ENCODE measurements at places on chromosomes 12 and 14.
A peak's percentile ranks its signal among the peaks of the same experiment; 100 is the strongest.

GRCh38 chr12:131092901-131093603 is 139.3 kb downstream of the ADGRD1 start:
- no peak for DNase-seq

- no peak for DNase-seq
These were observed 380 bp downstream of the ANKRD13A start for GRCh38 chr12:109999649-109999971.

DNA sequence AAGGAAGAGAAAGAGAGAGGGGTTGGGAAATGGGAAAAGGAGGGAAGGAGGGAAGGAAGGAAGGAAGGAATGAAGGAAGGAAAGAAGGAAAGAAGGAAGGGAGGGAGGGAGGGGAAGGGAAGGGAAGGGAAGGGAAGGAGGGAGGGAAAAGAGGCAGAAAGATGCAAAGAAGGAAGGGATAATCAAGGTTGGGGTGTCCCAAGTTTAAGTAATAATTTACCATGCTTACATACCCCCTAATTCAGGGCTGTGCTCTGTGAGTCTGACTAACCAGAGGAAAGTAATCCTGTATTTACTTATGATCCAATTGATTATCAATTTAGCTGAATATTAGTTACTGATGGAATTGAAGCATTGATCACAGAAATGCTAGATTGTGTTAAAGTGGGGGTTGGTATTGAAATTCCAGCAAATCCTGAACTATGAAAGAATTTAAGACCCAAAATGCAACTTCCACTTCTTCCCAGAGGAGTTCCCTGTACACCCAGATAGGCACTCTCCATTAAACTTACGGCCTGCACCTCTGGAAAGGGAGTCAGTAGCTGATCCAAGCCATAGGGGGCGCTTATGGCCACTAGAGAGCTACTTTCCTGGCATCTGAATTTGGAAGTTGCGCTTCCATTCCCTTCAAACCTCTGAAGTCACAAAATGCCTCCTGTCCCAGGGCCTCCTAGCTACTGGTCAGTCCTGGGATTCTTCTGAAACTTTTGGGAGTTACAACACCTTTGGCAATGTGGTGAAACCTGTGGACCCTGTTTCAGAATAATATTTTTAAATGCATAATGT is 162.7 kb upstream of the PWP1 start:
- peak; percentile 20 for DNase-seq

DNA sequence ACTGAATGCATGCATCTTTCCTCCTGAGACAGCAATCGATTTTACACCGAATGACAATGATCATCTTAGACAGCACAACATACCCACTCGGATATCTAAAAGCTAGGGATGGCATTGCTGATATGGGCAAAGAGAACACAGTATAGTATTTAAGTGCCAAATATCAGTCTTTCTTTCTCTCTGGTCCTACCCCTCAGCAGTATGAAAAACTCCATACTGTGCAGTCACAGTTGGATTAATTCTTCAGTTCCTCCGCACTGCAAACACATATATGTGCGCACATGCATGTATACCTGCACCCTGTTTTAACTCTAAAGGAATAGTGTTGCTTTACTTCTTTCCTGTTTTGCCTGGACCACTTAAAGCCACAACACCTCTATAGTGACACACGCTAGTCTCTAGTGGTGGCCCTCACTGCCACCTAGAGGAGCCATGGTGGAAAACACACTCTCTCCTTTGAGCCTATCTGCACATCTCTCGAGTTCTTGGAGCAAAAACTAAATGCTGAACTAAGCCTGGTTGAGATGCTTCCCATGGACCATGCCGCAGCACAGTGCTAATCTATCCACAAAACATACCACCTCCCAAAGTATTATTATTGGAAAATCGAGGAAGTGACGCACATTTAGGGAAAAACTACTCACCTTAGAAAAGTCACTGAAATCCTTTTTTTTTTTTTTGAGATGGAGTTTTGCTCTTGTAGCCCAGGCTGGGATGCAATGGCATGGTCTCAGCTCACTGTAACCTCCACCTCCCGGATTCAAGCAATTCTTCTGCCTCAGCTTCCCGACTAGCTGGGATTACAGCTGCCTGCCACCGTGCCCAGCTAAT is 11.9 kb downstream of the TMEM52B start:
- peak; percentile 40 for DNase-seq

DNA sequence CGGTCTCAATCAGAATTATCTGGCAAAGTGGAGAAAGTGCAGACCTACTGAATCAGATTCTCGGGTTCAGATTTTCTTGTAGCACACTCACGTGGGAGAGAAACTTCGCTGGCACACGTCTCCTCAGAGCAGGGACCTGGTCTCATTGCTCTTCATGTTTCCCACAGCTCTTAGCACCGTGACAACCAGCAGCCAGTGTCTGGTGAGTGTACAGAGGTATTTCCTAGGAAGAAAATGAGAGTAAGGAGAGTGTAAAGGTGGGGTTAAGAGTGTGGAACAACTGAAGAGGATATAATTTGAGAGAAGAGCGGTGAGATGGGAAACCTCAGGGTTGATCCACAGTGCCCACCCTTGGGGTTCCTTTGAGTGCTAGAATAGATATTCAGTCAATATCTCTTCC is 89.2 kb downstream of the ARF6 start:
- no peak for DNase-seq

DNA sequence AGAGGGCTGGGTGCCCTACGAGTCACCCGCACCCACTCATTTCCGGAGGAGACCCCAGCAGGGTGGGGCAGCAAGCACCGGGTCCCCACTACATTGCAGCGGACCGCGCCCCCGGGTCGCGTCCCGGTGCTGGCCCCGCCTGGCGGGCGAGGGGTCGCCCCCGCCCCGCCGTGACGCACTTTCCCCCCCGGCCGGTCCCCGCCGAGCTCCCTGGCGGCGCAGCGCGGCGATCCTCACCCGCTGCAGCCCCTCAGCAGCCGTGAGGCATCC is 106.1 kb downstream of the PRICKLE1 start:
- no peak for DNase-seq

DNA sequence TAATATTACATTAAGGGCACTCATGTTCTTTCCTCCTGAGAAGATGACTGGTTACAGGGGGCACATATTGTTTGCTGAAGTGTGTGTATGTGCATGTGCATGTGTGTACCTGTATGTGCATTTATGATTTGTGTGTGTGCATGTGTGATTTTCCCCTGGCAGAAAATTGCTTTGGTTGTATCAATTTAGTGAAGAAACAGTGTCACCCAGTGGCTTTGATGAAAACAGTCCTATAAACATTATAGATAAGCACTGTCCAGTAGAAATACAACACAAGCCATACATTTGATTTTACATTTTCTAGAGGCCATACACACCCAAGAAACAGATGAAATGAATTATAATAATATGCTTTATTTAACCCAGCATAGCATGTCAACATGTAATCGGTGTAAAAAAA is 8.6 kb downstream of the PDE3A start:
- DNase-seq = no peak

GRCh38 chr14:77290705-77291104 is 19.7 kb upstream of the NGB start:
- DNase-seq = no peak

- DNase-seq = no peak
These were observed 14.6 kb upstream of the NUDT14 start for GRCh38 chr14:105195522-105196264.

GRCh38 chr12:54004841-54005530 is 3.8 kb upstream of the HOXC8 start:
- DNase-seq = no peak

DNA sequence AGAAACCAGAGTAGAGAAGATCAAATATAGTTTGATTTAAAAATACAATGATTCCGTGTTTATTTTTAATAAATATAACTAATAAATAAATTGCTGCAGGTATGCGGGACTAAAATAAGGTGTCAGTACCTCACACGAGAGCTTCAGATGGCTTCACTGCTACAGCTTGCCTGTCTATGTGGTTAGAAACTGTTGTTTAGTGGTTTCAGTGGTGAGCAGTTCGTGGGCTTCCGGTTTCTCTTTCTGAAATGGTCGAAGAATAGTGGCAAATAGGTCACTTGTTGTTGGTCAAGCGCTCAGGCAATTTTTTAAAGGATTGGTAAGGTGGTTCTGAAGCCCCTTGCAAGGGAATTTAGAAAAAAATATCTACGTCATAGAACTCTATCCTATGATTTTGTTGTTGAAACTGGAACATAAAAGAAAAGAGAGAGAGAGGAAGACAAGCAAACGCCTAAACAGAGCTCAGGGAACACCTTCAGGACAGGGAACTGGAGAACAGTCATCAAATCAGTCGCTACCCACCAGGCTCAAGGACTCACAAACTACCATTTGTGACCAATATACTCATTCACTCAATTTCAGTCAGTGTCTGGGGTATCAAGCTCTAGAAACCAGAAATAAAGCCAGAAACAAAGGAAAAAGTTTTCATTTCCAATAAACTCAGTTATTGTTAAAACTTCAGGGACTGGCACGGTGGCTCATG is 31.3 kb downstream of the GABARAPL1 start:
- DNase-seq = no peak

DNA sequence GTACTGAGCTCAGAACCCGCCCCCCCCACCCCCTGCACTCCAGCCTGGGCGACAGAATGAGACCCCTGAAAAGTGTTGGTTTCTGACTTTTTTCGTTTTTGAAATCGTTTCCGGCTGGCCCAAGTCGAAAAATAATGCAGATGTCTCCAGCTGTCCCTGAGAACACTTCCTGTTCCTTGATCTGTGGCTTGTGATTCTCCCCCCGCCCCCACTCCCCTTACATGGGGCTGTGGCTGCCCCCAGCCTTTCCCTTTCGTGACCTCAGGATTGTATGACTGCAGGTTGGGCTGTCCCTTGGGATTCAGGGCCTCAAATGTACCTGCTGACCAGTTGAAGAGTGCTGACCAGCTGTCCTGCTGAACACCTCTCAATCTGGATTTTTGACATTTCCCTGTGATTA is 34.1 kb downstream of the NOC4L start:
- no peak for DNase-seq

DNA sequence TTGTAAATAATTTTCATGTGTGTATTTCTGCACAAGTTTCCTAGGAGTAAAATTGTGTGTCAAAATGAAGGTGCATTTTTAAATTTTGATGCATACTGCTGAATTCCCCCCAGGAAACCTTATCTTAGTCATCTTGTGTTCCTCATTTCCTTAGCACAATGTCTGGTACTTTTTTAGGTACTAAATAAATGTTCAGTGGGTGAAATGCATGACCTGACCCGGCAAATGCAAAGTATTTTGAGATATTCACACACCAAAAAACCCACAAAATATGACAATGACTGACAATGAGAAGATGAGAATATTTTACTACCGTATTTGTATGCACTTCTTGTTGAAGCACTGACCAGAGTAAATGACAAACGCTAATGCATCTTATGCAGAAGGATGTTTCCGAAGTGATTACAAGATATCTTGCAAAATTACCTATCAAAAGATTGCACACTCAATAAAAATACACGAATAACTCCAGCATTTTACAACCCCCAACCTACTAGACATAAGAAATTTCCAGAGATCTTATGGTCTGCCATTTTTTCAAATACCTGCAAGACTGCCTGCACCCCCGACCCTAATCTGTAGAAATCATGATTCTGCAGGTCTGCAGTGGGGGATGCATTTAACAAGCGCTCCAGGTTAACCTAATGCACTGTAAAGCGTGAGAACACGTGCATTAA is 895 bp upstream of the PRKAB1 start:
- no peak for DNase-seq

DNA sequence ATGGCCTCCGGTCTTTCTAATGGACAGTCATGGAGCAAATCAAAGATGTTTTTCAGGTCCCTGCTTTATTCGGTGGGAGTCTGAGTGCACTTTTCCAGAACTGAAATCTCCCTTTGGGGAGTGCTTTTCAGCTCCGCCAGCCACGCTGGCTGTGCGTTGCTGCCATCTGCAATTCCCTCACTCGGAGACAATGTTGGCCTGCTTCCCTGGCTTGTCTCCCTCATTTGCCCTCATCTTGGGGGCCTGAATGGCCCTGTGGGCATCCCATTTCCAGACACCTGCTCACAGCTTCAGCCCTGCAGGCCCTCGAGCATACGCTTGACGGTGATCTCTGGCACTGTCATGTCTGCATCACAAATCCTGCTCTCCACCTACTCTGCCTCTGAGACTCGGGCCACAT is 103.8 kb downstream of the CCDC92 start:
- no peak for DNase-seq

DNA sequence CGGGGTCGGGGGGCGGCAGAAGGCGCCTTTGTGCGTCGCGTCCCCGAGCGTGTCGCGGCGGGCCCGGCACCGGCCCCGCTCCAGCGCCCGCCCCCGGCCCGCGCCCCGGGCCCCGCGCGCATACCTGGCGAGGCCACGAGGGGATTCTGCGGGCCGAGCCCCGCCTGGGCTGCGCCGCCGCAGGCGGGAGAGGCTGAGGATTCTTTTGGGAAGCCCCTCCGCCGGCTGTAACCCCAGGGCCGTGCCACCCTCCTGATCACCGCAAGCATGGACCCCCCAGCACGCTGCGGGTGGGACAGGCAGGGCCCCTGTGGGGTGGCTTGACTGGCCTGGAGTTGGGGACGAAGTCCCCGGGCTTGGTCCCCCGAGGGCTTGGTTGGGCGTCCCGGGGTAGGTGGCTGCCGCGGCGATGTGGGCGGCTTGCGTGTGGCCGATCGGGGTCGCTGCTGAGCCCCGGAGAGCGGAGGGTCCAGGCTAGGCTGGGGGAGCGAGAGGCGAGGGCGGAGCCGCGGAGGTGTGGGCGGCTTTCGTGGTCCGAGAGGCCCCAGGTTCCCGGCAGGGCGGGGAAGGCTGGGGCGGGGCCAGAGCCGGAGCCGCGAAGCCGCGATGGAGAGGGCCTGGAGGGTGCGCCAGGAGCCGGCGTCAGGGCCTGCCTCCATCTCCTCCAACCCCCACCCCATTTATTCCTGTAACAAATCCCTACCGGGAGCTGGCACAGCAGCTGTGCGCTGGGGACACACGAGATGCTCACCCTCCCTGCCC is 28.4 kb upstream of the GPR132 start:
- DNase-seq = peak; percentile 20

DNA sequence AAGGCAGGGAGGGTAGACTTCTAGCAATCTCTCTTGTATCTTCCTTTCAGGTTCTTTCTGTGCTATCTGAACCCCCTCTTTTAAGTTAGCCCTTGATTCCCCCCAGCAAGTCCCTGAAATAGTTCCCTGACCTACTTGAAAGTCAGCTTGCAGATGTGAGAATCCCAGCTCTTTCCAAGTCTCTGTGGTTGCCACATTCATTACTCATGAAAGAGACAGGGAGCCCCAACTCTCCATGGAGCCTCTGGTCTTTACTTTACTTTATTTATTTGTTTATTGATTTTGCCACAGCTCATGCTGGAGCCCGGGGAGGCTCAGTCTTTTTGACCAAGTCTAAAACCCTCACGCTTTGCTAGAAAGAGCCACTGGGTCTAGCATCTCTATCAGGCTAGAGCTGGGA is 193.6 kb upstream of the FAR2 start:
- DNase-seq = no peak

DNA sequence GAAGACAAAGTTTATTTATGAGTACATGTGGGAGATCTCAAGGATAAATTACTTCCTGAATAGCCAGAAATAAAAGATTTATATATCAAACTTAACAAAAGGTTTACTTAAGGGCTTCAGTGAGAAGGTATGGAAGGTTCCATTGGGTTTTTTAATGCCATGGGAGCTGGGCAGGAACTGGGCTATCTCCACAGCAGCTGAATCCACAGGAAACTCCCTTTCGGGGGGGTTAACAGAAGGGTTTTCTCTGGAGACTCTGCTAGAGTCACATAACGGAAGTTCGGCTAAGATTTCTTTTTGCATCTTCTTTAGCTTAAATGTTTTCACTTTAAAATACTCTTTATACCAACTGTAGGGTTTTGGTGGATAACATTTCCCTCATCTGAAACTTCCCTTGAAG is 113.5 kb downstream of the UNC79 start:
- no peak for DNase-seq

- DNase-seq = no peak
These were observed 601 bp downstream of the KLC1 start for GRCh38 chr14:103629503-103630121.

Data from HepG2 (cell line).